ENCODE measurements at places on chromosomes 13 and 19. TPM values are rescaled to one million over a fixed set of nuclear protein-coding genes. Genes with fewer than 3 reads are reported as not detected.

CLEC4G gene
- total RNA-seq = not detected

DNA sequence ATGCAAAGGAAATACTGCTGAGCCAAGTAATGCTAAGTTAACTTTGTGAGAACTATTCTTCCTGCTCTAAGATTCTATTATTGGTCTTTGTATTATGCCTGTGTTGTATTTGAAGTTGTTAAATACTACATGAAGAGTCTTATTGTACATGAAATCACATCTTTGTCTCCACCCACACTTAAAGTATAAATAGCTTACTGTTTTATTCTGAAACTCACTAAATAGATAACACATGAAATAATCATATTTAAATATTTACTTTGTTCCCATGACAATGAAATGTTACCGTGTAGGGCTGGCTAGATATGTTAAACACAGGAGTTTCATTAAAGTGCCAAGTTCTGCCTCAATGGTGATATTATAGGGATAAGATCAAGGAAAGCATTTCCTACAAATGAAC is 562.1 kb upstream of the ATXN8OS start:
- no peaks in the 10 kb centered on the region for H3K4me1 ChIP-seq
- no peak for DNase-seq
- H3K27me3 ChIP-seq = no peaks in the 10 kb centered on the region
- no peaks in the 10 kb centered on the region for H3K36me3 ChIP-seq
- H3K4me3 ChIP-seq = no peak overlapping the region

- DNase-seq = no peak
- no peaks in the 10 kb centered on the region for H3K4me1 ChIP-seq
- H3K4me3 ChIP-seq = no peak overlapping the region
- H3K27ac ChIP-seq = no peak overlapping the region
These were observed 109.6 kb downstream of the ZAR1L start for GRCh38 chr13:32205431-32206096.

LILRB2 gene
- not detected for total RNA-seq

CASP14 gene
- total RNA-seq = not detected

Measured in activated T-helper 2 cell treated with anti-CD3 and anti-CD28 coated beads, Interferon-gamma antibody, Interleukin-2, Interleukin-4, amounts not matched to agents 10 μg/mL and 5 μg/mL and 100 μg/mL, durations not matched to agents 14 hours and 24 hours and 36 hours (primary cell).